WTC11 (cell line): ENCODE measurements at places on chromosomes 4 and X. TPM values are rescaled to one million over a fixed set of nuclear protein-coding genes. Genes with fewer than 3 reads are reported as not detected.
A peak's percentile ranks its signal among the peaks of the same experiment; 100 is the strongest.

- no peaks in the 10 kb centered on the region for H3K36me3 ChIP-seq
- H3K27ac ChIP-seq, result no peak overlapping the region; the same call in 1 of the 2 replicates
- DNase-seq, result no peak
- peak overlapping the region; percentile 77 for H3K4me3 ChIP-seq
Observed at GRCh38 chrX:20267607-20267930, 860 bp upstream of the RPS6KA3 start.

Gene GPR119
- not detected in 3 replicates for total RNA-seq

Gene EXOC1L
- total RNA-seq, result not detected in 3 replicates

Gene ATP10D
- 3.1 to 4.6 TPM (median 4.6 TPM) in 3 replicates for total RNA-seq

DNA sequence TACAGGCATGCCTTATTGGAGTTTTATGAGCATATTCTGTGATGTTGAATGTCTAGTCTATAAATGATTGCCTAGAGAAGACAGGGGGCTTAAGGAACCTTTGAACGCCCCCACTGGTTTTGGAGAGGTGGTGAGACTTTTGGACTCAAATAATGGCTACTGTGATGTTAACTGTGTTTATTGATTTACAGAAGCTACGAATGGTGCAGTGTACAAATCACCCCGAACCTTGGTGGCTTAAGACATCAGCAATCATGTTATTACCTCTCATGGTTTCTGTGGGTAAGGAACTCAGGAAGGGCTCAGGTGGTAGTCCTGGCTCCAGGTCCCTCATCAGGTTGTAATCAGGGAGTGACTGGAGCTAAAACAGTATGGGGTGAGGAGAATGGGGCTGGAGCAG lies 33.3 kb upstream of the APLN start:
- H3K27ac ChIP-seq, result no peak overlapping the region
- DNase-seq, result no peak
- no peaks in the 10 kb centered on the region; the same call in 1 of the 2 replicates for H3K27me3 ChIP-seq
- no peak overlapping the region for H3K4me3 ChIP-seq

Gene CCNB3
- total RNA-seq, result 0.13 to 0.85 TPM (median 0.34 TPM) in 3 replicates

- peaks cover 12% of the 10 kb centered on the region for H3K36me3 ChIP-seq
- DNase-seq, result no peak
- 0 out of 2 replicates have a peak, but pooled peaks cover 3% of the 10 kb centered on the region for H3K4me1 ChIP-seq
- no peak overlapping the region for H3K4me3 ChIP-seq
- no peak overlapping the region for H3K27ac ChIP-seq
Observed at GRCh38 chr4:168218645-168219044, 99.9 kb downstream of the DDX60 start.

GRCh38 chr4:132982151-132982550 lies 166.9 kb upstream of the PCDH10 start:
- no peaks in the 10 kb centered on the region for H3K27me3 ChIP-seq
- H3K27ac ChIP-seq, result peak overlapping the region; percentile 99; the same call in 1 of the 2 replicates
- H3K4me3 ChIP-seq, result no peak overlapping the region
- DNase-seq, result no peak
- H3K4me1 ChIP-seq, result peaks cover 33% of the 10 kb centered on the region
- no peaks in the 10 kb centered on the region for H3K36me3 ChIP-seq

Gene NEIL3
- 9.9 to 13.5 TPM (median 12.0 TPM) in 3 replicates for total RNA-seq

DNA sequence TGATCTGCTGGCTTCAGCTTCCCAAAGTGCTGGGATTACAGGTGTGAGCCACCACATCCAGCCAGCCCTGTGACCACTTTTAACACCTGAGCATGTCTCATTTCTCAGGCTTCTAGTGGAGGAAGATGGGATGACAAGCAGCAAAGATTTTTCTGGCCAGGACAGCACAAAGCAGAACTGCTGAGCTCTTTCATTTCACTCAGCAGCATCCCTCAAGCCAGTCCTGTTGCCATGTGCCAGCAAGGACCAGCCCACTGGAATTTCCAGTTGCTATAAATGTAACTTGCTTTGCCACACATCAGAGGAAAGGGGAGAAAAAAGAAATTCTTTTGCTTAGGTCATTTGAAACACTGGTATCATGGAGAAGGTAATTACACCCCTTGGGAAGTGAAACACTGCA lies 75.9 kb downstream of the SLC9A7 start:
- peaks cover 20% of the 10 kb centered on the region for H3K4me1 ChIP-seq
- H3K36me3 ChIP-seq, result peaks cover 13% of the 10 kb centered on the region
- no peaks in the 10 kb centered on the region; the same call in 1 of the 2 replicates for H3K27me3 ChIP-seq

Gene FAM9B
- total RNA-seq, result not detected in 3 replicates

Gene TEX13D
- total RNA-seq, result not detected in 3 replicates

DNA sequence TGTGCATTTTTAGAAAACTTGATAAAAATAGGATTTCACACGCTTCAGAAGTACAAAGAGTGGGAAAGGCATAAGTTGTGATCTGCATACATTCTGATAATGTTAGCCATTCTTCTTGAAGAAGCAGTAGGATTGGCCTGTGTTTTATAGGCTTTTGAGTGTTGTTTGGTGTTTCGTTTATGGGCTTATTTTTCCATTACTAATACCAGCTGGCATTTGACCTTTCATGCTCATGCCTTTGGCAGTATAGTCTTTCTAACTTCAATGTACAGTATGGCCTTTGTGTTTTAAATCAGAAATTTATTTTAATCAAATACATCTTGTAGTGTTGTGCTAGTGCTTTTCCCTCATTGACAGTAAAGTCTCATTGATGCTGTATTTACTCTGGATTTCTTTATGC lies 51.5 kb upstream of the SLC4A4 start:
- no peak for DNase-seq
- no peak overlapping the region for H3K27ac ChIP-seq
- H3K4me3 ChIP-seq, result no peak overlapping the region
- H3K4me1 ChIP-seq, result 0 out of 2 replicates have a peak, but pooled peaks cover 6% of the 10 kb centered on the region

- peaks cover 2% of the 10 kb centered on the region; the same call in 1 of the 2 replicates for H3K27me3 ChIP-seq
- no peak overlapping the region for H3K4me3 ChIP-seq
- peaks cover 44% of the 10 kb centered on the region for H3K4me1 ChIP-seq
Observed at GRCh38 chrX:101682723-101683122, 23.1 kb upstream of the ARMCX2 start.

Gene FAM133A
- 0.16 to 0.33 TPM (median 0.30 TPM) in 3 replicates for total RNA-seq

Gene CSAG3
- total RNA-seq, result 13.0 to 14.1 TPM (median 13.2 TPM) in 3 replicates

- no peak overlapping the region for H3K4me3 ChIP-seq
- no peak for DNase-seq
Observed at GRCh38 chrX:1860936-1861594, 246.2 kb downstream of the ASMT start.

DNA sequence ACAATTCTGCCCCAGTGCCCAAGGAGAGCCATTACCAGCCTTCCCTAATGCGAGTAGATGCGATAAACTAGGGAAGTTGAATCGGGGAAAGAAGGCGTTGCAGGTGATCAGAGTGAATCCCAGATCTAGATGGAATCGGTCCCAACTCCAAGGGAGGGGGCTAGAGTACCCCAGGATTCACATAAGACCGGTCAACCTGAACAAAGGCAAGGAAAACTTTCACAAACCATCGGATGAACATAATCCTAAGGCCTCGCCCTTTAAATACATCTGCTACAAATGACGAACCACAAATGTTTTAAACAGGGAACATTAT lies 11.2 kb upstream of the ZCCHC13 start:
- peaks cover 14% of the 10 kb centered on the region for H3K36me3 ChIP-seq
- peak overlapping the region; percentile 98 for H3K4me3 ChIP-seq
- peak overlapping the region; percentile 99 for H3K27ac ChIP-seq
- peaks cover 19% of the 10 kb centered on the region for H3K4me1 ChIP-seq
- DNase-seq, result no peak

Gene CCSER1
- total RNA-seq, result 0.71 to 1.1 TPM (median 0.87 TPM) in 3 replicates
